ENCODE measurements at places on chromosomes 2 and 18.

DNA sequence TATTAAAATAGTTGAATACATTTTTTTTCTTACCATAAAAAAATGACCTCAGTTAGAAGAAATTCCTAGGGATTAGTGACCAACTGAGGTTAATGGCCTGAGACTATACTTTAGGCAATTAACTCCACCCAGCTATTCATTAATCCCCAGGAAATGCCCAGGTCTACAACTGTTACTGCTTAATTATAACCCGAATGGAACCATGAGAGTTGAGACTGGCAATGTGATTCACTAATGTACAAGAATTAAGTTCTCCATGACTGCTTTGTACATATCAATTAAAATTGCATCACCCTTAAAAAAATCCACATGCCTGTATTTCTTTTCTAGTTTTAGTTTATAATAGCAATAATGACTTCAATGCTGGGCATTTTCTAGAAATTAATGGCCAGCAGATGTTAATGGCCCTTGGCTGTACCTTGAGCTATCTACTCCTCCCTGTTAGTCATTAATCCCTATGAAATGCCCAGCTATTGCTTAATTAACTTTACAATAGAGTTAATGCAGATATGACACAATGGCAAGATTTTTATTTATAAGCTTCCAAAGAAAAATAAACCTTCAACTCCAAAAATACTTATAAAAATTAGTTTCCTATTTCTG lies 44.1 kb downstream of the ERBB4 start:
- no peak for DNase-seq

GRCh38 chr2:72949045-72949444 lies 31.7 kb downstream of the EMX1 start:
- no peak for DNase-seq

DNA sequence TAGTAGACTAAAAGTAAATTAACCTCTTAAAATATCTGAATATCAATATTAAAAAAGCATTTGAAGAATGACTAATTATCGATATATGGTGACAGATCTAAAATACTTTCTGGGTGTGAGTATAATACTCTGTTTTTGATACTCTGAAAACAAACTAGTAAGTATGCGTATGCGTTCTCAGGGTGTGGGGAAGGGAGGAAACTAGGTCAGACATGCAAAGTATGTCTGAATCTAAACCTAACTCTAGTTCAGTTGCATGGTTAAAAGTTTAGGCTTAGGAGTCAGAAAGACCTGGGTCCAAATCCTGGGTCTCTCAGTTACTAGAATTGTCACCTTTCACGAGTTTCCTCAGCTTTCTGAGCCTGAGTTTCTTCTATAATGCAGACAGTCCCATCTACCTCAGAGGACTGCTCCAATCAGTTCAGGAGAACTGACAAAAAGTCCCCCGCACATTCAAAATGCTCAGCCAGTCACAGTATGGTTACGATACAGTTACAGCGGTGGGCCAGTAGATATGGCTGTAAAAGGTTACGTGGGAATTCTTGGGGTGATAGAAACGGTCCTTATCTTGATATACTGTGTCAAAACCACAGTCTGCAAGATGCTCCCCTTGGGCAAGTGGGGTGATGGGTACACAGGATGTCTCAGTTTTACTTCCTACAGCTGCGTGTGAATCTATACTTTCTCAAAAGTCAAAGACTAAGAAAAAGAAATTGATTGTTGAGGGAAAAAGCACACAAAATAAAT lies 29.2 kb downstream of the UNC50 start:
- peak; percentile 68 for DNase-seq

DNA sequence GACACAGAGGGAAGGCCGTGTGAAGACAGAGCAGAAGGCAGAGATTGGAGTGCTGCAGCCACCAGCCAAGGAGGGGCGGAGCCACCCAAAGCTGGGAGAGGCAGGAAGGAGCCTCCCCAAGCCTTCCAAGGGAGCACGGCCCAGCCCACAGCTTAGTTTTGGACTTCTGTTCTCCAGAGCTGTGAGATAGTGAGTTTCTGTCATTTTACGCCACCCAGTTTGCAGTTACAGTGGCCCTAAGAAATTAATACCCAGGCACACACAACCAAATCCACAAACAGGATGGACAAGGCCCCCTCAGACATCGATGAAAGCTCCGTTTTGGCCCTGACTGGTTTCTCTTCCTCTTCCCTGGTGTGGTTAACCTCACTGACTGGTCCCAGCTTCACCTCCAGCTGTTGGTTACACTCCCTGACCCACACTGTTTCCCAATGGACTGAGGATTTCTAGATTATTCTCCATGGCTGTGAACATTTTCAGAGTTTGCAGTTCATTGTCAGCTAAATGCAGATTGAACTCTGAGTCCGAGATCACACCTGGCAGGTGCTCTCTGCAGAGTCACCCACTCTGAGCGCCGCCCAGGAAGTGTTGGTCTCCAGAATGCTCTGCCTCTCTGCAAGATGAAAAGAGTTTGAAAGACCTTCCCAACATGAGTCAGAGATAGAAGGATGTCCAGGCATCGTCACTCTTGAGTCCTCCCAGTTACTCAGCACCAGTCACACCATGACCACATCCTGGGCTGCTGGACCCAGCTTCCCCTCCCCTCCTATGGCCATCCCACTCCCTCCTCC lies 100.2 kb downstream of the TWIST2 start:
- no peak for DNase-seq

GRCh38 chr2:130756874-130757668 lies 1.7 kb downstream of the AMER3 start:
- no peak for DNase-seq

DNA sequence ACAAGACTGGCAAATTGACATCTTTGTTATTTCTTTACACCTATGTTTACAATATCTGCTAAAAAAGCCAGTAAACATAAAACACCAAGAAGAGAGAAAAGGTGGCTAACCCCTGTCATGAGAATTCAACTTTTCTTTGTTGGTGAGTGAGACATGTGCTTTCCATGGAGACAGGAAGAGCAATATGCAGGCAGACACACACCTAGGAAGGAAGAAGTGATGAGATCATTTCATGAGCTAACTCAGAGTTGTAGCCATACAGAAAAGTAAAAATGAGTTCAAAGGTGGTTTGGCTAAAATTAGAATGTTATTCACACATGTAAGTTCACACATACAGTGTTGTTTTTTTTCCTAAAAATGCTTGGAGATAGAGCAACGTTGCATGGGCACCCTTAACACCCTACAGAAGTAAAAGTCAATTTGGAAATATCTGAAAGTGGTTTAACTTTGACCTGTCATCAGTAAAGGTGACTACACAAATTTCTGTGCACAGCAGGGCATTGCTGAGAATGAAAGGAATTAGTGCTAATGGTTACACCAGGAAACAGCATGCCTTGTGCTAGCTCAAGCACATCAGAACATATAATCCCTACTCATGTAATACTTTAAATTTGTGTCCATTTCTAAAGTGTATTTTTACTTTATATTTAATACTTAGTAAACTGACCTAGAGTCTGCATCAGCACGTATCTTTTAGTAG lies 557.6 kb downstream of the CBLN2 start:
- DNase-seq: no peak

GRCh38 chr18:46199515-46200147 lies 95.4 kb downstream of the HAUS1 start:
- no peak for DNase-seq

DNA sequence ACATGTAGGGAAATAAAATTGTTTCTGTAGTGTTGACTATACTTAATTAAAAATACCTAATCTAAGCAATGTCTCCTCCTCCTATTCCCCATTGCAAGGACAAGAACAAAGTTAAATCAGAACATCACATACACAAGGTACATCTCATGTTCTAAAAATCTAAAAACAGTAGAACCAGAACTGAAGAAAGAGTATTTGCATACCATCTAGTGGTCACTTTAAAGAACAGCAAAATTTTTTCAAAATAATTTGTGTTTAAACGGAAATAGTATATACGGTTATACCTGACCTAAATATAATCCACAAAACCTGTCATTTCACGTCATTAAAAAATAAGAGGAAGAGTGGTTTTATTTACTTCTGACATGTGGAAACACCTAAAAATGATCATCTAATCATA lies 294.3 kb upstream of the KCNH7 start:
- DNase-seq: no peak

- DNase-seq: no peak
These were observed 20.8 kb downstream of the RBMS1 start for GRCh38 chr2:160472839-160473251.

DNA sequence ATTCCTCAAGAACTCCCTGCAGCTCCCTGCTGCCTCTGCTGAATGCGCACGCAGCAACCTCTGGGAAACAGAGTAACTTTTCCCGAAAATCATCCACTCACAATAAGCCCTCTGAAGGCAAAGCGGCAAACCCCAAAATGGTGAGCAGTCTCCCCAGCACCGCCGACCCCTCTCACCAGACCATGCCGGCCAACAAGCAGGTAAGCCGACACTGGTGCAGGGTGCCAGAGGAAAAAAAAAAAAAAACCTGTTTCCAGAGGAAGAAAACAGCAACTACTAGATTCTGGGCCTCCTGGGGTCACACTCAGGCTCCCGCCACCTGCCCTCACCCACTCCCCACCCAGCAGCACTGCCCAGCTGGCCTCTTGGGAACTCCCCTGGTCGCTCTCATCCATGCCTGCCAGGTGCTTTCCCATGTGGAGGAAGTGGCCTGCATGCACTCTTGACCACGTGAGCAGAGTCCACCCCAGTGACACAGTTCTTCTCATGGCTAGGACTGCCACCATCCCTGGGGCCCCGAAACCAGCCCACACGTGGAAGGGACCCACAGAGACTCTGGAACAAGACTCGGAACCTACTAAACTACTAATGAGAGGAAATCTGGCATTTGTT lies 36.9 kb downstream of the KCTD18 start:
- no peak for DNase-seq

GRCh38 chr2:126655500-126656430 lies at the start of gene GYPC:
TSS of gene GYPC (plus strand) at chr2:126656158. CDS start at chr2:126656264, 106 bp downstream.
- DNase-seq: peak; percentile 65

- no peak for DNase-seq
These were observed 308.6 kb upstream of the TNP1 start for GRCh38 chr2:217168496-217168895.

- DNase-seq: no peak
These were observed 3.5 kb downstream of the BIN1 start for GRCh38 chr2:127103243-127104165.

GRCh38 chr18:36195427-36196122 lies 8.3 kb downstream of the MOCOS start:
- no peak for DNase-seq

- no peak for DNase-seq
These were observed 228.7 kb downstream of the ARHGAP15 start for GRCh38 chr2:143357966-143358365.

- no peak for DNase-seq
These were observed 128.3 kb upstream of the ATP5MC3 start for GRCh38 chr2:175309799-175310198.

DNA sequence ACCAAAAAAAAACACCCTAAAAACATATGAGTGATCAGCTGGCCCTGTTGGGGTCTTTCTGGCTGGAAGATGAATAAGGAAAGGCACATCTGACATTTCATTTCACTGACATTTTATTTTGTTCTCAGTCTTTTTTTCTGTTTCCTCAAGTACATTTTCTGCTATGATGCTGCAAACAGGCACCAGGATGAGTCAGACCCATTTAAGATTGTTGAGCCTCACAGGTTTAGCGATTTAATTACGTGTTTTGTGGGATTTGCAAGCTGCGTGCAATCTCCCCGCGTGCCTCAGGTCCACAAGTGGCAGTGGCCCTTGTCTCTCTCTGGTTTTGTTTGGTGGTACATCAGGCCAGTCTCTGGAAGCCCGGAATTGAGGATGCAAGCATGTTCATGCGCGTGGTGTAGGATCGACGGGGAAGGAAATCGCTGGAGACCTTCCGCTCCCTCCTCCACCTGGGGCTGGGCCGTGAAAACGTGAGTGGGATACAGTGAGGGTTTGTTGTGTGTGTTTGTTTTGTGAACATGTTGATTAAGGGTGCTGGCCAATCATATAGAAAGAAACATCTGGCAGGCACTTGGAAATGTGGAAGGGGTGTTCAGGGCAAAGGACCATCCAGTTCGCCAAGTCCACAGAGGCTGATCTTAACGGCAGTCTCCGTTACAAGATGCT lies 120.2 kb upstream of the ZNF516 start:
- no peak for DNase-seq

DNA sequence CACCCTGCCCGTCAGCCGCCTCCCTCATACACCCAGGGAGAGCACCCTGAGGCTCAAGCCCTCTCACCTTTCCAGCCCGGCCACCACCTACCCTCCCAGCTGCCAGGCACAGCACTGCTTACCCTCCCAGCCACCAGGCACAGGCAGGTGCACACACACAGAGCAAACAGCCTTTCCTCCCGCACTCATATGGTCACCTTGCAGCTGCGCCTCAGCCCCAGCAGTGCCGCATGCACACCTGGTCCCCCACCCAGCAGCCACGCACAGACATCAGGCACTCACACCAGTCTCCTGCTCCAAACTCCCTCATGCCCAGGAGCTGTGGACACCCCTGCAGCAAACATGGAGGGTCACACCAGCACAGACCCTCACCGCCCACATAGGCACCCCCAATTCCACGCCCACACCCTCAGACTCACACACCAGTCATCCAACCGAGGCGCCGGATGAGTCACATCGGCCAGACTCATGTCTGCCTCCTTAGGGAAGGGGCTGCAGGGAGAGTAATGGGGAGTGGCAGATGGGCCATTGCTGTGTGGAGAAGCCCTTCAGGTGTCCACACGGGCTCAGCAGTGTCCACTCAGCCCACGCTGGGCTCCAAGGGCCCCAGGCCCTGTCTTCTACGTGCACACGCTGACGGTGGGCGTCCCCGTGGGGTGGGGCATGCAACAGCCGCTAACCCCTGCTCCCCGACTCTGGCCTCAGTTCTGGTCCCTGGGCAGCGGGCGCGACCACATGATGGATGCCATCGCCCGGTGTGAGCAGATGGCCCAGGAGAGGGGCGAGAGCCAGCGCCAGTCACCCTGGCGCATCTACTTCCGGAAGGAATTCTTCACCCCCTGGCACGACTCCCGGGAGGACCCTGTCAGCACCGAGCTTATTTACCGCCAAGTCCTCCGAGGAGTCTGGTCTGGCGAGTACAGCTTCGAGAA lies 22.3 kb upstream of the GPR17 start:
- no peak for DNase-seq

DNA sequence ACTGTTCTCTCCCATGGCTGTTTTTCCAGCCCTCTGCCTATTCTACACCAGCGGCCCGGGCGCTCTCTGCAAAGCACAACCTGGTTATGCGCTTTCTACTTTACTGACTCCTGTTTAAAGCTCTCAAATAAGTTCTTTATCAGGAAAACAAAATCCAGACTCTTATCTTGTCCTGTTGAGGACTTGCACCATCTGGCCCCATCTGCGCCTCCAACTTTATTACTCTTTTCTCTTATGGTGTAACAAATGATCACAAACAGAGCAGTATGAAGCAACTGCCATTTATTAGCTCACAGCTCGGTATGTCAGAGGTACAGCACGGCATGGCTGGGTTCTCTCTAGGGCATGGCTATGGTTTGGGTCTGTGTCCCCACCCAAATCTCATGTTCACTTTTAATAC lies 236.5 kb upstream of the NT5C1B start:
- DNase-seq: no peak

GRCh38 chr2:42897358-42897757 lies 105.0 kb upstream of the HAAO start:
- DNase-seq: no peak

GRCh38 chr2:187008111-187008510 lies 159.1 kb upstream of the ZSWIM2 start:
- DNase-seq: no peak
